ENCODE measurements at places on chromosomes 3 and 15. TPM values are rescaled to one million over a fixed set of nuclear protein-coding genes. Genes with fewer than 3 reads are reported as not detected.

BTLA gene
- polyA plus RNA-seq: not detected

ITIH1 gene
- polyA plus RNA-seq: not detected

HGD gene
- not detected for polyA plus RNA-seq

MYD88 gene
- polyA plus RNA-seq: not detected

KLHL40 gene
- polyA plus RNA-seq: not detected

GOLGA6L4 gene
- 8.4 TPM for polyA plus RNA-seq

ISL2 gene
- not detected for polyA plus RNA-seq

C3orf22 gene
- polyA plus RNA-seq: not detected

MST1R gene
- polyA plus RNA-seq: 4.2 TPM

SEMA5B gene
- 3.8 TPM for polyA plus RNA-seq

ZNF501 gene
- polyA plus RNA-seq: 5.6 TPM

MESP2 gene
- polyA plus RNA-seq: not detected

CFAP20DC gene
- polyA plus RNA-seq: not detected
